ENCODE measurements at places on chromosomes 2 and 18.

DNA sequence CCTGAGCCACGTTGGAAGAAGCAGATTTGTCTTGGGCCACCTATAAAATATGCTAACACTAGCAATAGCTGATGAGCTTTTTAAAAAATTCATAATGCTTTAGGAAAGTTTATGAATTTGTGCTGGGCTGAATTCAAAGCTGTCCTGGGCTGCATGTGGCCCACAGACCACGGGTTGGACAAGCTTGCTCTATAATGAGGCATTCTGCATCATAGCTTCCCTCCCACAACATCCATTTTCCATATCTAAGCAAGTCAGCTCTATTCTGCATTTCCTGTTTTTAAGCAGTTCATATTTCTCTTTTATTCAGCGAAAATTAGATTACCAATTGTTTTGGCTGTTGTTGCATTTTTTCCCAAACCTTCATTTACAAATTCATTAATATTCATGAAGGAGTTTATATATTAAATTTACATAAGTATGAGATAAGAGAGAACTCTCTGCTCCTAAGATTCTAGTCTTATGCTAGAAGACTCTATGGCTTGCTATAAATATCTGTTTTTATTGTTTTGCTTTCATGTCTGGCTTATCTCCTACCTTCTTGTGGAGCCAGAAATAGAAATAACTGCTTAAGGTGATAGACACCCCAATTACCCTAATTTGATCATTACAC lies 114.5 kb upstream of the HNRNPA3 start:
- DNase-seq: no peak

DNA sequence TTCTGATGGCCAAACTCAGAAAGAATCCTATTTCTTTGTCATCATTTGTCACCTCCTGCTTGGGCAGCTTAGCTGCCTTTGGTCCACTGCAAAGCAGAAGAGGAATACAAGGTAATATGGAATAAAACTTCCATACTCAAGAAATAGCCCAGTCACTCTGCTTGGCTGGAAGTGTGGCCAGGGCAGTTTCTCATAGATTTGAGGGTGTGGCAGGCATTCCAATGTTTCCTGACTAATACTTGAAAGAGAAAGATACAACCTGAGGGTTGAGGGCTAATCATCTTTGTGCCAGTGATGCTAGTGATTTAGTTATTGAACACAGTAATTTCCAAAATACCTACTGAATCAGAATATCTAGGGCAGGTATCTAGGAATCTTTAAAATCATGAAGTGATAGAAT lies 83.1 kb downstream of the FAM161A start:
- DNase-seq: no peak

DNA sequence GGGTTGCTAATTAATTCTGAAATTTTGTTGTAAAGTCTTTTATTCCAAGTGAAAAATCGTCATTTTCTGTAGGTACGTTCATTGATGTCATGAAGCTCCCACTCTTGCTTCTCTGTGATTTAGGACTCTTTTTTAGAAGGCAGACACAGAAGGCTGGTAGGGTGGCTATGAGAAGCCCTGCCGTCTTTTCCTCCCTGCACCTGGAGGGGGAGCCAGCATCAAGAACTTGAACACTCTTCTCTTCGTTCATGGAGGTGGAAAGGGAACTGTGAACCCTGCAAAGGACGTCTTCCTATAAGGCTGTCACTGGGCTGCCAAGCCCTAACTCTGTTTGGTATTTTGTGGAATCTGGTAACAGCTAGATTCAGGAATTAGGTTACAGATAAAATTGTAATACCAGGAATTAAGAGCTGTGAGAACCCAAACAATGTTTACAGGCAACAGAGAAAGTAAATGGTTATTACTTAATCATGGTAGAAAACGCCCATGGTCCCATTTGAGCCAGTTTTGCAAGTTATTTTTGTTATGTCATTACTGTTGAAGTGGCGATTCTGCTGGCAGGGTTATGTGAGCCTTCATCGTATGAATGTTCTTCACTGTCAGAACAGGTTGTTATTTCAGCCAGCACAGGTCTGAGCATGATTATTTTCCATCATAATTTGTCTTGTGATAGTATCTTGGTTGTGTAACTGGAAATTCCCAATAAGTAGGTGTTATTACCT lies 112.2 kb downstream of the OSBPL6 start:
- no peak for DNase-seq

GRCh38 chr2:232411901-232412629 lies 5.4 kb downstream of the ALPG start:
- no peak for DNase-seq

DNA sequence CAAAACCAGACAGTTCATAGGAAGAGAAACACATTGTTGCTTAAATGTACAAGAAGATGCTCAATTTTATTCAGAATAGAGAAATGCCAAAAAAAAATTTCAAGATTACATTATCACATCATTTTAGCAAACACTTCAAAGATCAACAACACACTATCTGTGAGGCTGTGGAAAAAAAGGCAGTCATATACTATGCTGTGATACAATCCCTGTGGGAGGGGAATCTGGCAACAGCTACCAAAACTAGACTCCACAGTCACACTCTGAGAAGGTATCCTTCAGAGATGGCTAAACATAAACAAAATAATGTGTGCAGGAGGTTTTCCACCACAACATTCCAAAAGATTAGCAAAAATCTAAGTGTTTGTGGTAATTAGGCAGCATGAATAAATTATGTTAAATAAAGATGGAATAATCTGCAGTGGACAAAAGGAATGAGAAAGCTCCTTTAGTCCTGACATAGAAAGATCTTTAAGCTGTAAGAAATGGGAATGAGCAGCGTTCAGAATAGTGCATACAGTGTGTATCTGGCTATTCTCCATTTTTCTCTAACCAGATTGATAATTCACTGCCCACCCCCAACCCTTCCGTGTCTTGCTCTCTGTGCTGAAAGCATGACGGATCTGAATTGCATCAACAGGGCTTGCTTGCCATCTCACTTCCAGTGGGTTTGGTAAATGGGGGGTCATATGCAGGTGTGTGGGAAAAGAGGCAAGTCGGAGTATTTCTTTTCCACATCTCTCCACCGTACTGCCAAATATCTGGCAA lies 329.6 kb downstream of the MBD2 start:
- DNase-seq: no peak

DNA sequence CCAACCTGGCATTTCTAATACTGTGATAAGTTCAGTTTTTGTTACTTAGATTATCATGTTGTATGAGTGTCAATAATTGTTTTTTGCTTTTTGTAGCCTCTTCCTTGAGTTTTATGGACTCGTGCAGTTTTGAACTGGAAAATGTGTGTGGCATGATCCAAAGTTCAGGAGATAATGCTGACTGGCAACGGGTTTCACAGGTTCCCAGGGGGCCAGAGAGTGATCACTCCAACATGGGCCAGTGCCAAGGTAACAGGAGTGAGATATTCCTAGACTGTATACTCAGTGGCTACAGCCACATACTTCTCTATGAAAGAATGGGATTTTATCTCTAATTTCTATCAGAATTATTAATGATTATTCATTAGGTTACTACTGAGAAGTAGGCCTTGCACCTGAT lies 18.2 kb downstream of the MEP1B start:
- no peak for DNase-seq

DNA sequence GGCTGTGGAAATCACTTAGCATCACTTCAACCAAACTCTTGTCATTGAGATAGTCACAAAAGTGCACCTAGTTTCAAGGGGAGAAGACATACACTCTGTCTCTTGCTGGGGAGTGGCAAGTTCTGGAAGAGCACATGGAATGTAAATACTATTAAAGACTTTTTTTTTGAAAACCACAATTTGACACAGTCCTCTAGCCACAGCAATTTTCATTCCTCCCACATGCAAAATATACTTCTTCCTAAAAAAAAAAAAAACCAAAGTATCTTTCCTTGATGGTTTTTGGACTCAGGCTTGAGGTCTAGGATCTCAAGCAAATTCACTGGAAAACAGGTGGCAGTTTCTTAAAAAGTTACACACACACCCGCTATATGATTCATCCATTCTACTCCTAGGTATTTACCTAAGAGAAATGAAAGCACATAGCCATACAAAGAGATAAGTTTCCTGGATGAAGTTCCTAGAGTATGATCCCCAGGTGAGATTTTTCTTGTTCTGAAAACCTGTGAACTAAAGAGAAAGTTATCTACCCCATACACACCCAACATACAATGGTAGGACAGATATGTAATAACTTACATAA lies 295.8 kb downstream of the SP3 start:
- DNase-seq: no peak

DNA sequence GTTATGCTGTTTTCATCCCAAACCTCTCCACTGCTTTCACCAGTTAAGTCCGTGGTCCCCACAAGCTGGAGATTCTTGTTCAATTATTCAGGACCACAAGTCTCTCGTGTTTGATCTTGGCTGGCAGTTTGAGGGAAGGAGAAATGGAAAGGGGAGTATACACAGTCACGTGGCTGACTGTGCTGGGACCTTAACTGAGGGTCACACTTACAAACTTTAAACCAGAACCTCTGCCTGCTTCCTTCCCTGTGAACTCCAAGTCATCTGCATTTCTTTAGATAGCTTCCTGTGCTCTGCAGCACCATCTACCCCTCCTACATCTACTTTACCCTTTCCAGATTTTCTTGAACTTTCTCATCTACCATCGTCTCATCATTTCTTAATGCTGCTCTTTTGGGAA lies 91.7 kb downstream of the ARHGEF4 start:
- DNase-seq: no peak

DNA sequence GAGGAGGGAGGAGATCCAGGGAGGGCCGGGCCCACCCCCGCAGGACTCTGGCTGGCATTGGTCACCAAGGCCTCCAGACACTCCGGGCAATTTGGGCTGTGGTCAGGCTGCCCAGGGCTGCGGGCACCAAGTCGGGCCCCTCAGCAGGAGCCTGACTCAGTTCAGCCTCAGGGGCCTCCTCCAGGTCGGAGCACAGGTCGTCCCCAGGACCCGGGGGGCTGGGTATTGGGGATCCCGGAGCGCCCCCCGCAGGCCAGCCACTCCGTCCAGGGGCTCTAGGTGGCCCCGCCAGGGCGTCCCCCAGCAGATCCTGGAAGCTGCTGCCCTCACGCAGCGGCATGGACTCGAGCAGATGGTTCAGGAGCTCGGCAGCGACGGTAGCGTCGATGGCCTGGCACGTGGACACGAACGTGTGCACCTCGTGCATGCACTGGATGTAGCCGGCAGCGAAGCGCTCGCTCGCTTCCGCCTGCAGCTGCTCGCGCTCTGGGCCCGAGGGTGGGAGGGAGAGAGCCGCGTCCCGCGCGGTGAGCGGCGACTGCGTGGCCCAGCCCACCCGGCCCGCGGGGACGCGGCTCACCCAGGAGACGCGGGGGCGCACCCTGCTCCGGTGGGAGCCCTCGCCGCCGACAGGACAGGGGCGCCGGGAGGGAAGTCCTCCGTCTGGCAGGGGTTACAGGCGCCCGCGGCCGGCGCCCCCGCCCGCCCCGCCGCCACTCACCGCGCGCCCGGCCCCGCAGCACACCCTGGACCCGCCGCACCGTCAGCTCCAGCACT lies 884 bp downstream of the HES6 start:
- DNase-seq: no peak

DNA sequence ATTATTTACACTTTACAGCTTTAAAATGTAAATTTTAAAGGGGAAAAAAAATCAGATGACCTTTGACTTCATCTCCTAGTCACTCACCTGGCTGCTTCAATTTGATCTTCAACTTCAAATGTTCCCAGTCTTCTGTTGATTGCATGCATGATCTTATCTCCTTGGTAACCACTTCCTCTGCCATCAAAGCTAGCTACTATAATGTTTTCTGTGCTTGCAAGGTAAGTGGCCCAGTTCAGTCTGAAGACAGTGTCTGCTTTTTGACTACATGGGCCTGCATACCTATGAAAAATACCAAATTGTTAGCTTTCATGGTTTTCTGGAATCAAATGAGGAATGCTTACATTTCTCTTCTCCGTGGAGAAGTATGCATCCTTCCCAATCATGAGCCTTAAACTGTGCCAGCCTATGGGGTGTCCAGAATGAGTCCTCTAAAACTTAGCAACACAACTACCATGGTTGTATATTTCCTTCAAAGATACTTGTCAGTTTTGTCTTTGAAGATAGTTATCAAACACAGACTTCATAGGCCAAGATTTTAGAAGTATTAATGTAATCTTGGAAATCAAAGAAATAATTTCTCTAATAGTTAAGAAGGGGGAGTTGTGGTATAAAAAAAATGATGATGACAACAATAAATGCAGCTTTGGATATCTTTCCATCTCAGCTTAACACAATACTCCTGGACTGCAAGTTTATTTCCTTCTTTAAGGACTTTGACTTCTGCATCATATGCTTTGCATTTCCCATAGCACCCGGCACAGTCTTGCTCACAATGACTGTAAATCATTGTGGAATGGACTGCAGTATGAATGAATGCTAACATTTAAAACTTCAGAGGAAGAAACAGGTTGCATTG lies 62.1 kb downstream of the DPP4 start:
- no peak for DNase-seq

GRCh38 chr18:79883461-79884293 lies 67.8 kb downstream of the SLC66A2 start:
- no peak for DNase-seq

GRCh38 chr2:65227020-65227455 lies 593 bp upstream of the ACTR2 start:
- no peak for DNase-seq

- DNase-seq: no peak
Observed at GRCh38 chr2:207434306-207434705, 95.5 kb upstream of the CREB1 start.

- DNase-seq: no peak
Observed at GRCh38 chr2:152354069-152354755, 19.2 kb downstream of the FMNL2 start.

- no peak for DNase-seq
Observed at GRCh38 chr2:31335921-31336585, 78.5 kb downstream of the XDH start.

DNA sequence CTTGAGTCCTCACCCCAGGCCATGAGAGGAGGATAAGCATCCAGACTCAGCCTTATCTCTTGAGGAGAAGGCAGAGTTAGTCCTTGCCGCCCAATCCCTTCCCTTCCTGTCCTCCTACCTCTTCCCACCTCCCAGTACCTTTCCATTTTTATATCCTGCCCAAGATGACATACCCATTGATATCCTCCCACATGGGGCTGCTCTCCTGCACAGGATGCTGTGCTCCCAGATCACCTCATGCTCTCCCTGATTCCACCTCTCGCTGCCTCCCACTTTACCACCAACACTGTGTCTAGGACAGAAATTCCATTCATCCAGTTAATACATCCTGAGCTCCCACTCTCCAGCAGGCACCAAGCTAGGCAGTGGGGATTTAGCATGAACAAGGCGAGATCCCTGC lies 182.4 kb downstream of the GFPT1 start:
- no peak for DNase-seq

GRCh38 chr2:2742726-2743125 lies 411.7 kb upstream of the MYT1L start:
- DNase-seq: no peak

DNA sequence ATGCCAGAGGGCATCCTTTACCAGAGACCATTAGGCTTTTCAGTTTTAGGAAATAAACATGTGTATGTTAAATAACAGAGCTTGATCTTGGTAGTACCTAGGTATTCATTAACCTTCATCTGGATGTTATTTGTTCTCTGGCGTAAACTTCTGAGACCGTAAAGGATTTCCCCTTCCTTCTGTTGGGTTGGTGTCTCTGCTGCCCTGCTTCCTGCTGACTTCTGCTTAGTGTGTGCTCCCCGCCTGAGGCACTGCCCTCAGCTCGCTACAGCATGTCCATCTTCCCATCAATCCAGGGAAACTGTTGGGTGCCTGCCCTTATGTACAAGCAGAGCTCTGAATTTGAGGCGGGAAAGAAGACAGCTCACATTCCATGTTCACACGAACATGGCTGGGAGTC lies 177.9 kb downstream of the TPGS2 start:
- no peak for DNase-seq

- DNase-seq: no peak
Observed at GRCh38 chr2:217465100-217465499, 537.7 kb downstream of the TNS1 start.

GRCh38 chr2:71669628-71670429 lies 216.5 kb downstream of the DYSF start:
- no peak for DNase-seq

All from stimulated activated CD8-positive, alpha-beta memory T cell treated with anti-CD3 and anti-CD28 coated beads, Interleukin-4, amount 100 ng/mL, for 4 hours (primary cell).